T-helper 22 cell (primary cell): ENCODE measurements at places on chromosomes 7 and 10.
A peak's percentile ranks its signal among the peaks of the same experiment; 100 is the strongest.

GRCh38 chr7:80210400-80210799, 75.8 kb downstream of the GNAI1 start:
- DNase-seq = no peak

DNA sequence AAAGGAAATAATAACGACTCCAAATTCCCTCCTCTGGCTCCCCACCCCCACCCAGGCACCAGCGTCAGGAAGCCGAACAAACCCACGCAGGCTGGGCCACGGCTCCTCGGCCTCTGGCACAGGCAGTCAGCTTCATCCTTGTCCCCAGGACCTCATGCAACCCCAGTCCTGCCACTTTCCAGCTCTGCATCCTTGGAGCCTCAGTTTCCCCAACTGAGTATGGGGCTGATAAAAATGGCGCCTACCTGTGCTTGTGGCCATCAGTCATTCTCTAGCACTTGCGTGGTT, 137.1 kb downstream of the RGS10 start:
- no peak for DNase-seq

- no peak for DNase-seq
Measured at GRCh38 chr10:98533746-98534445, 87.2 kb upstream of the HPS1 start.

GRCh38 chr10:78972947-78973900, 95.5 kb upstream of the ZMIZ1 start:
- peak; percentile 43 for DNase-seq

GRCh38 chr10:97633921-97634320, 621 bp upstream of the MORN4 start:
- no peak for DNase-seq

GRCh38 chr7:123769371-123769770, 20.6 kb upstream of the WASL start:
- DNase-seq = no peak

GRCh38 chr10:126569513-126570244, 100.8 kb downstream of the C10orf90 start:
- no peak for DNase-seq

DNA sequence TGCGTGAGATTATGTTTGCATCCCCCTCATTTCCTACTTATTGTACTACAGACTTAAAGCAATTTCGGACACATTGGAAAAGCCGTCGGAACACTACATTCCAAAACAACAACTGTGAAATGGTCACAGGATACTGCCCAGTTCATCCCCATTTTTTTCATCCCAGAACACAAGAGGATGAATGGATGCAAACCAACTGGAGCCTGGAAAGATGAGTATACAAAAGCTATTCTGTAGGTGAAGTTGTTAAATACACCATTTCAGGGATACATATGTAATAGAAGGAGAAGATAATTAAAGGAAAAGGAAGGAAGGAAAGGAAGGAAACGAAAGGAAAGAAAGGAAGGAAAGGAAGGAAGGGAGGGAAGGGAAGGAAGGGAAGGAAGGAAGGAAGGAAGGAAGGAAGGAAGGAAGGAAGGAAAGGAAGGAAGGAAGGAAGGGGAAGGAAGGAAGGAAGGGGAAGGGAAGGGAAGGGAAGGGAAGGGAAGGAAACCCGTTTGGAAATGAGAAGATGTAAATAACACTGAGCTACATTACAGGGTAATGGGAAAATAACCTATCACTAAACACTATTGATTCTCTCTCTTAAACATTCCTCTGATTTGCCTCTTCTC, 48.6 kb upstream of the C7orf33 start:
- no peak for DNase-seq

DNA sequence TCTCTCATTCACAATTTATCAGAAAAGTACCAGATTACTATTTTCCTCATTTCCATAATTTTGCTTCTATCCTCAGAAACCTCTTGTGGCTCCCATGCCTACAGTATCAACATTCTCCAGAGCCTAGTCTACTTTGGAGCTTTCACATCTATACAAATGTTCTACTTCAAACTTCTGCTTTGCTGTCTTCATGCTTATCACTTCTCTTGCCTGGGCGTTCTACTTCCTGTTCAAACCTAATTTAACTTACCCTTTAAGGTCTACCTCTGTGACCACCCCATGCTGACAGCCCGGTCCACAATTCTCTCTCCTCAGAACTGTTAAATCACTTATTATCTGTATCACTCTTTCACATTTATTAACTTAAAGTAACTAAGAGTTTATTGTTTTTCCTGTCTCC, 6.1 kb upstream of the PTPN12 start:
- DNase-seq = no peak

GRCh38 chr7:78565784-78566183, 767.2 kb downstream of the PHTF2 start:
- DNase-seq = no peak

DNA sequence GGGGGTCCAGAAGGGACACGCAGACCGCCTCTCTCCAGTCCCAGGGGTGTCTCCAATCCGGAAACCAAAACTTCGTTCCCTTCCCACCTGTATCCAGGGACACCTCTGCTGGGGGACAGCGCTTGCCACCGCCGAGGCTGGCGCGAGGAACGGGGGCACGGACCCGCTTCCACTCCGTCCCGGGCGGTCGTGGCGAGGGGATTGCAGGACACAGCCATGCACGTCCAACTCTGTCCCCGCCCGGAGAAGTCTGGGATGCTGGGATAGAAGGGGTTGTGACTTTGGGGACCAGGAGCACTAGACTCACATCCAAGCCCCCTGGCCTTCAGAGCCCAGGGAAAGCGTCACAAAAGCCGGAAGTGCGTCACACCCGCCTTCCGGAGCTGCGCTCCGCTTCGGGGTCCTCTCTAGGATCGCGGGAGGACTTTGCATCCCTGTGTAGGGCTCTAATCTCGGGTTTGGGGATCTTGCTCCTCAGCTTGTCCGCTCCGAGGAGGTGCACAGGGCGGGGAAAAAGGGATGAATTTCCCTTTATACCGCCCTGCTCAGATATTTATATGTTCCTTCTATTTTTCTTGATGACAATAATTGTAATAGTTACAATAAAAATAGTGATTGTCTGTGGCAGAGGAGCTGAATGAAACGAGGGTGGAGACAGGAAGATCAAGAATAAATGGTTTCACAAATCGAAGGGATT, at the start of gene FAM200A:
Gene FAM200A, minus strand, starts transcription at position 348 of the 697 bp plus-strand sequence. CDS start 3,707 bp downstream, outside the sequence.
- peak; percentile 76 for DNase-seq

- no peak for DNase-seq
Measured at GRCh38 chr7:157955348-157955999, 618.7 kb downstream of the DNAJB6 start.
